ENCODE measurements at places on chromosomes 6 and 20.

GRCh38 chr20:40603057-40603651 lies 85.9 kb downstream of the MAFB start:
- DNase-seq, result no peak

DNA sequence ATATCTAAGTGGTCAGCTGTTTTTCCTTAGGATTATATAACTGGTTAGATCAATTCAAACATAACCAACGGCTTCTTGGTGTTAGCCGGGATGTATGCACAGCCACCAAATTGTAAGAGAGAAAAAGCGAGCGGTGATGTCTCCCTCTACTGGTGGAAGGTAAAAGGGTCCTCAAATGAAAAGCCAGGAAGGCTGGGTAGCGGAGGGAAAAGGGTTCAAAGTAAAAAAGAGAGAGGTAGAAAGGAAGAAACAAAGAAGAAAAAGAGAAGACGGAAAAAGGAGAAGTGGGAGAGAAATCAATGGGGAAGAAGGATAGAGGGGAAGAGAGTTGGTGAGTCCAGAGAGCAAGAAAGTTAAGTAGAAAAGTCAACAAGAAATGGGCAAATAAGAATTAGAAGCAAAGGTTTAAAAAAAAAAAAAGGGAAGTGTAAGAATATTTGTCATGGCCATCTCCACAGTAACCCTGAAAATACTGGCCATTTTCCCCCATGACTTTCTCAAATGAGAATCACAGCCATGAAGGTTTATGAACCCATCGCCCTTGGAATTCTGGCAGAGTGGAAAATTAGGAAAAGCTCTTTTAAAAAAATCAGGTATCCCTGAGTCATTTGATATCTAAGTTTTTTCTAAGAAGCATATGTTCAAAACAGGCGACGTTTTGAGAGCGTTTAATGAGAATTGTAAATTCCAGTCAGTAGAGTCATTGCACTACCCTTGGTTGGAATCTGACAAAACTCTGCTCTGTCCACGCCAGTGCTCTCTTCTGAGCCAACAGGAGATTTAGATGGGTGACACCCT lies 155.6 kb upstream of the SNX9 start:
- DNase-seq, result peak; percentile 89

DNA sequence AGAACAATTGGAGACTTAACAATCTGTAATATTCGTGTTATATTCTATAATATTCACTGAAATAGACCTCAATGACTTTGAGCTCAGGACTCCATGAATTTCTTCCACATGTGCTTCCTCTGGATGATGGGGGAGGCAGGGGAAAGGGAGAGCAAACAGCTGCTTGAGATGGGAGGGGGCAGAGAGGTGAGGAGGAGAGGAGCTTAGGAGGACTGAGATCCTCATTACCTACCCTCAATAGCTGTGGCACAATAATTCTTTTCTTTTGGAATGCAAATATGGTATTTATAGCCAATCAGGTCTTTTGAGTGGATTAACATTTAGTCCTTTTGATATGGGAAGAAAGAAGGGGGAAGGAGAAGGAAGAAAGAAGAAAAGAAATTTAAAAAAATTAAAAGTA lies 64.1 kb upstream of the ZNF217 start:
- DNase-seq, result peak; percentile 69

DNA sequence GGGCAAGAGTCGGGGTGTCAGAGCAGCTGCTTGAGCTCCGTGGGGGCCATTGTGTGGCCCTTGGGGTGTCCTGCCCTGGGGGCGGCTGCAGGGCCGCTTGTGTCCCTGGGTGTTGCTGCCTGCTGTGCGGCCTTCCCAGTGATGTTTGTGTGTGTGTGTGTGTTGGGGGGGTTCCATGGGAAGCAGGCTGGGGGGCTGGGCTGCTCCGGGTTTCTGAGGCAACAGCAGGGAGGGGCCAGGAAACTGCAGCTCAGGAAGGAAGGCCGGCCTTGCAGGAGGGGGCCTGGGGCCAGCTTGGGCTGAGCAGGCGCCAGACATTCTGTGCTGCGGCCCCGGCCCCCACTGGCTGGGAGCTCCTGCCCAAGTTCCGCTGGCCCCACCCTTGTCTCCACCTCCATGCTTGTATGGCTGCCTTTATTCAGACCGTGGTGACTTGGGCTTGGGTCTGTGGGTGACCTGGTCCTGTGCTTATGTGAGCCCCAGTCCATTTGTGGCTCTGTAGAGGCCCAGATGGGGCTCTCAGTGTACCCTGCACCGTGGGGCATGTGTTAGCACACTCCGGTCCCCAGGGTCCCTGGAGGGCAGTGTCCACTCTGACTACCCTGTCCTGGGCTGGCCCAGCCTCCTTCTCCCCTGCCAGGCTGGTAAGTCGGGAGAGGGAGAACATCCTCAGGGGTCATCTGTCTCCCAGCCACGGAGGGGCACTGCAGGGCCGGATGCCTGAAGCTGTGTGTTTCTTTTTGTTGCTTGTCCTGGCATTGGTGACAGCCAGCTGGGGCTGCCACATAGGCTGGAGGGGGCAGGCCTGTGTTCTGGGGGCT lies 4.6 kb upstream of the SOX18 start:
- DNase-seq, result peak; percentile 61

DNA sequence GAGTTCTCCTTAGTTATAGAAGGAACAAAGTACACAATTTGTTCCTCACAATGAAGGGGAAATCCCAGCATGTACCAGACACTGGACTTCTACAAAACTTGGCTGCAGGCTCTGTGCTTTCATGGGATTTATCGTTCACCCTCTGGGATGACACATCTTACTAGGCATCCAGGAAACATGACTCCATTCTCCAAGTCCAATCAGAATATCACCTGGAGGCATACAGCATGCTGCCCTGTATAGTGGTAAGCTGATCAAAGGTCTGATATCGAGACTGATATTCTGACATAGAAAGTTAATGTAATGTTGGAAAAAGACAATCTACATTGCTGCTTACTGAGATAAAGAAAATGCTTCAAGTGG lies 6.7 kb downstream of the RWDD2A start:
- DNase-seq, result no peak

GRCh38 chr6:22113026-22113766 lies 183.6 kb downstream of the PRL start:
- DNase-seq, result no peak

DNA sequence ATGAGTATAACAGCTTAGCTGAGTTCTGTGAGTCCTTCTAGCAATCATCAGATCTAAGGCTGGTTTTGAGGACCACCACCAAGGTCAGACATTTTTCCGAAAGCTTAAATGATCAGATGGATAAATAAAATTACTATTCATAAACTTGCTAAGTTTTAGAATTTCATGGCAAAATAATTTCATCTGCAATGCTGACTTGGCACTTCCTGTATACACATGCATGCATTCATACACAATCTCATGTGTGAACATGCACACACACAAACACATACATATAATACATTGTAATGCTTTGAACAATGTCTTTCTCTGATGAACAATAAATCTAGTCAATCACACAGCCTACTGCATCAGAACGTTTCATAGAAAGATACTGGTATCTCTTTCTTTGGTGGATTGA lies 1068.3 kb downstream of the HACE1 start:
- no peak for DNase-seq

DNA sequence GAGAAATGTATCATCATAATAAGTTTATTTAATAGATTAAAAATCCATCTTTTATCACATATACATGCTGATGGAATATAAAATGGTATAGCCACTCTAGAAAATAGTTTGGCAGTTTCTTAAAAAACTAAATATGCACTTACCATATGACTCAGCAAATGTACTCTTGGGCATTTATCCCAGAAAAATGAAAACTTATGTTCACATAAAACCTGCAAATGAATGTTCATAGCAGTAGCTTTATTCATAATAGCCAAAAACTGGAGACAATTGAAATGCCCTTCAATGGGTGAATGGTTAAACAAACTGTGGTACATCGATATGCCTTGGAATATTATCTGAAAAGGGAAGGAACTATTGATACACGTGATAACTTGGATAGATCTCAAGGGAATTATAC lies 6.4 kb upstream of the NCOA7 start:
- no peak for DNase-seq

- no peak for DNase-seq
These were observed 12.8 kb downstream of the NFATC2 start for GRCh38 chr20:51529758-51530157.

GRCh38 chr20:10603378-10603777 lies 70.4 kb downstream of the JAG1 start:
- no peak for DNase-seq

GRCh38 chr6:152379423-152379822 lies 257.7 kb downstream of the SYNE1 start:
- no peak for DNase-seq

DNA sequence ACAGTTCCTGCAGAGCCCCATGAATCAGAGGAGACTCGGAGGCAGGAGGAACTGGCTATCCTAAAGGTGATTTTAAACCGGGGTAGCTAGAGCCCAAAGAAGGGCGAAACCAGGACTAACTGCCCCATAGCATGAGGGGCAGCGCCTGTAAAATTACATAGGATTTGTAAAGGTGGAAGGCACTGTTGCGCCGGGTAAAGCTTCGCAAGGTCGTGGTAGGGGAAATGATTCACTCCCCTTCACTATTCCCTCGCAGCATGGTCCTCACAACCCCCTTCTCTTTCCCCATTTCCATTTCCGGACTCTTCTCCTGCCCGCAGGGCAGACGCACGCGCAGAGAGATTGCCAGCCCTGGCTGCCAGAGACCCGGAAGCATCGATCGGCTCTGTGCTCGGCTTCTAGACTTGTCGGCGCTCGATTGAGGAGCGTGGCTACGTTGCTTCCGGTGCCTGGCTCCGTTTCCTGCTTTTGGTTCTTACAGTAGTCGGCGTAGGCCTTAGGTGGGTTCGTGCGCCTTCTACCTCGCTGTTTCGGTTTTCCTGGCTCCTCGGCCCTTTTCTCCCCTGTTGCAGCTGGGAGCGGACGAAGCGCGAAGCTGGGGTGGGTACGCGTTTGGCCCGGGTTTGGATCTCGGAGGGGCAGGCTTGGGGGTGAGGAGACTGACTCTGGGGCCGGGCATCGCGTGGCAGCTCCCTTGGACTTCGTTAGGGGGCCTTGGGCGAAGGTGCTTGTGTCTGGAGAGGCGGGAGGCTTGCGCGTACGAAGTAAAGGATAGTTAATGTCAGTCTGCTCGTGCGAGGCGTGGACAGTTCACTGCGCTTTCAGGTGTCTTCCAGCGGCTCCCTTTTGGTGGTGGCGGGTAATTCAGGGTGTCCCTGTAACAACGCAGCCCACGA lies at the start of gene SNRPB2:
Gene SNRPB2, plus strand, starts transcription at position 462 of the 896 bp plus-strand sequence. CDS start 1,677 bp downstream, outside the sequence.
- DNase-seq, result peak; percentile 96

GRCh38 chr6:163539101-163539762 lies 124.7 kb downstream of the QKI start:
- DNase-seq, result no peak

DNA sequence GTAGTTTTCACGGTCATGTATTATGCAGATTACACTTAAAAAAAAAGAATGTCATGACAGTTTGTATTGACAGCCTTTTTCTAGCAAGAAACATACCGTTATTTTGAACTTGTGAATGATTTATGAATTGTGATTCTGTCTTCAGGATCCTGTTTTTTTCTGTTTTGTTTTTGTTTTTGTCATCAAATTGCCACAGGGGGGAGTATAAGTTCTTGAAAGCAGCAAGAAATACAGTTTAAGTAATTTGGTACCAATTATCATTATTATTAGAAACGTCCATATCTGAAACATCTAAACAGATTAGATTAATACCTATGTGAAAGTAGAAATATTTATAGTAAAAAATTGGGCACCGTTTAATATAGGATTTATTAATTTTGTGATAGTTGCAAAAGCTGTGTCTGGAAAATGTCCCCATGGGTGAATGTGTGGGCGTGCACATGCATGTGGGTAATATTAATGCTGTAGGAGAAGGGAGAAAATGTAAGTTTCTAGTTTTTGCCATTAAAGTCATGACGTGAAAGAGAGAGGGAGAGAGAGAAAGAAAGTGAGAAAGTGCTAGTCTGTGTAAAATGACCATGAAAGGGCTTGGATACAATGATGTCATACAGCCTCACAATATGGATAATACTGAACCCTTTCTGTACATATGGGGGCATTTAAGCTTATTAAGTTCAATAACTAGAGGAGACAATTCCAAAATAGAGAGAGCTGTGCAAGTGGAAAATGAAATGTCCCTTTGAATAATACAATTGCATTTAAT lies 9.4 kb upstream of the CCN2 start:
- no peak for DNase-seq

DNA sequence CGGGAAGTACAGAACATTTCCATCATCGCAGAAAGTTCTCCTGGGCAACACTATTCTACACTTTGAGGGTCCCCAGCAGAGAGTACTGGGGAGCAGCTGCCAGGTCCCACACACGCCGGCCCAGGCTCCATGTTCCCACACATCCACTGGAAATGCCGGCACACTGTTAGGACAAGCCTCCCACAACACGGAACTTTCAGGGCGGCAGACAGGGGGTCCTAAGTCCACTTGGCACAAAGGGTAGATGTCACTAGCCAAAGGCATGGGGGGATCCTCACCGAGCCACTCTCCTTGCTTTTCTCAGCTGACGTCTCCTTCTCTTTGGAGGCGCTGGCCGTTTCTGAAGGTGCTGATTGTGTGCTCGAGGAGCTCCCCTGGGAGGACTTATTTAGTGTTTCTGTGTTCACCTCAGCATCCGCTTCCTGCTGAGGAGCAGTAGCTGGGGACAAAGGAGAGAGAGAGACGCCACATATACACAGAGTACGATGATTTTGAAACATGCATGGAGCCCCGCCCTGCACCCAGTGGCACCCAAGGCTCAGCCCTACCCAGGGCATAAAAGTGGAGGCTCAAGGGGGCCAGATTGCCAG lies 135.4 kb downstream of the ZMYND8 start:
- no peak for DNase-seq

GRCh38 chr20:46774236-46774635 lies 64.8 kb downstream of the SLC2A10 start:
- DNase-seq, result no peak

DNA sequence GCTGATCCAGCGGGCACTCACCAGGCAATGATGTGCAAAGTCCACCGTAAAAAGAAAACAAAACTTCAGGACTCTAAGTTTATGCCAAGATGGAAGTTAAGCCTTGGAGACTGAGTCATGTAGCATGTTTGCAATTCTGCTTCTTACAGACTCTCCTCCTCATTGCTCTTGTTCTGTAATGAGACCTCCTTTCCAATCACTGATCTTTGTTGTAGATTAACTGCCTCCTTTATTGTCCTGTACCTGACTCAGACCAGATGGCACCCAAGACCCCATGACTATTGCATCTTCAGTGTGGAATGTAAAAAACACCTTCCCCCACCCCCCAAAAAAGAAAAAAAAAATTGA lies 11.2 kb downstream of the NEU1 start:
- no peak for DNase-seq

- no peak for DNase-seq
These were observed 14.0 kb downstream of the ETV7 start for GRCh38 chr6:36373368-36374019.

Measured in cerebellar cortex (tissue), 1 donor.